Activated naive CD8-positive, alpha-beta T cell treated with anti-CD3 and anti-CD28 coated beads, Interleukin-2, amount 10 ng/mL, durations not matched to agents 7 days and 5 days (primary cell): ENCODE measurements at places on chromosomes 4 and X.
A peak's percentile ranks its signal among the peaks of the same experiment; 100 is the strongest.

DNA sequence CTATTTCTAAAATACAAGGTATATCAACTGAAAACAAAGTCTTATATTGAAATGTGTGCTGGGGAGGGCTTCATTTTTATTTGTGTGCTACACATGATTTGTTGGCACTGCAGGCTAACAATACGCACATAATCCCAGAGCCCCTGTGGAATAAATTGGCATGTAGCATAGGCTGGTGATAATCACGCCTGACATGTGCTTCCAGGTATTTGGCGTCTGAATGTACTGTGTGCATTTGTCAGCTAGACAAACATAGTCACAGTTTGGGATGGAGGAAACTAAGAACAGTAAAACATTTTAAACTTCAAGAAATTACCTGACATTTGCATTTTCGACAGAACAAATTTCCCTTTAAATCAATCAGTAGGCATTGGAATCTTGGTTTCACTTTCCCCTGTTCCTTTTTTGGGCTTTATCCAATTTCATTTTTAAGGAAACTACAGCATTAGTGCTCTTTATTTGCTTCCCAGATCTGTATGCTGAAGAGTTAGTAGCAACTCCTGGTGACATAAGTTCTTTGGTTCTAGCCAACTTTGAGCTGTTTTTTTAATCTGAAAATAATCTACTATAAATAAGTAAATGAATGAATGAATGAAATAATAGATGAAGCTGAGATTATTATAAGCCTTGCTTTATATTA is 472.3 kb downstream of the PDHA2 start:
- no peak for DNase-seq

DNA sequence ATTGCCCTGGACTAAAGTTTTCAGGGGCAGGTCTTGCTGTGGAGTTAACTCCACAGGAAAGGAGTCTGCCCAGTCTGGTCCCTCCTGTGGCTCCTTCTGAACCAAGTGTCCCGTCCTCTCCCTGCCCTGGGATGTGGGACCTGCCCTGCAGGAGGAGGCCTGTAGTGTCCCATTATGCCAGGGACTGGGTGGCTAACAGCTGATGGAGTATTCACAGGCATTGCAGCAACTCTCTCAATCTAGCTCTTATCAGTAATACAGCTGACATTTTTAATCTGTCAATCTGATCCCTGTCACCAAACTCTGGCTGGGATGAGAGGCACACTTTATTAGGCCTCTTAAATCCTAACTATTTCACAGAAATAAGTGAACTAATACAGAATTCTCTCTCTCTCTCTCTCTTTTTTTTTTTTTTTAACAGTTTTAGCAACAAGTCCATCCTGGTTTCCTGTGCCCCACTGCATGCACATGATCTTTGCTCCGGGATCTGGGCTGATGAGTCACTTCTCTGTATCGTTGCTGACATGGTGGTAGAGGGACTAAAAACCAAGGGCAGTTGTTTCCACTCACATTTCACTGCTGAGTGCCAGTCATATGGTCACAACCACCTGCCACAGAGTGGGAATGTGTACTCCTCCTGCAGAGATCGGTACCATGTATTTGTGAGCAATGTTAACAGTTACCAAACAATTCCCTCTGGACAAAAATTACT is 39.1 kb downstream of the HAND2 start:
- no peak for DNase-seq

- DNase-seq: no peak
These were observed 739.9 kb upstream of the AMOT start for GRCh38 chrX:113580486-113580885.

DNA sequence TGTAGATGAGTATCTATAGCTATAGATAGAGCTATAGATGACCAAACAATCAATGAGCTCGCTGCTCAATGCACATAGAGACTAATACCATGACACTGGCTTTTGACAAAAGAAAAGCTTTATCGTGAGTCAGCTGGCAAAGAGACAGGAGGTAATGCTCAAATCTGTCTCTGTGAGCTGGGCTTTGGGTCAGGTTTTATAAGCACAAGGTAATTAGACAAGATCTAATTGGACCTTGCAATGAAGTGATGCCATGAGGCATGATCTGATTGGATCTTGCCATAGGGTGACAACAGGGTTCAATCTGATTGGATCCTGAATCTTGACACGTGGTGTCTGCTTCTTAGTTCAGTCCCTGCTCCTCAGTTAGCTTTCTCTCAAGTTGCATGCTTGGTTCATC is 180.7 kb upstream of the MXRA5 start:
- DNase-seq: no peak

DNA sequence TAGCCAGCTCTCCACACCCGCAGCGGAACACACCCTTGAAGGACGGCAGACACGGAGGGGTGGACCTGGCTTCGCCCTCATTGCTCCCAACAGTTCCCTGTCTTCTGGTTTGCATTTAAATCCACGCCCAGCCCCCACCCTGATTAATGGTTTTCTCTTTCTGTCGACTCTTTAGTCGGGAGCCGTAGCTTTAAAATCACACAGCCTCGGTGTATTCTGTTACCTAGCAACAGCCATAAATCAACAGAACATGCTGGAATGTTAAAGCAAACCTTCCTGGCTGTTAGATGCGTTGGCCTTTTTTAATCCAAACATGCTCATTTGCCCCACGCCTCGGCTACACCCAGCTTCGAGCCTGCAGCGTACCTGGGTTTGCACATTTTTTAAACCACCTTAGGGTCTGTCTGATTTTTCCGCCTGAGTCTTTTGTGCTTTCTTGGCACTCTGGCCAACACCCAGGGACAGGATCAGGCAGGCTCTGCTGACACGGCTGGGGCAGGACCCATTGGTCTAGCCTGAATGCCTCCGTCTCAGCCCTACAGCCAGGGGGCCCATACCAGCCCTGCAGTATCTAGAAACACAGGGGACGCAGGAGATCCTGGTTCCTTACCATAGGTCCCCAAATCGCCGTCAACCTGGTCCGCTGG is 21.4 kb upstream of the PPP2R2C start:
- DNase-seq: no peak

DNA sequence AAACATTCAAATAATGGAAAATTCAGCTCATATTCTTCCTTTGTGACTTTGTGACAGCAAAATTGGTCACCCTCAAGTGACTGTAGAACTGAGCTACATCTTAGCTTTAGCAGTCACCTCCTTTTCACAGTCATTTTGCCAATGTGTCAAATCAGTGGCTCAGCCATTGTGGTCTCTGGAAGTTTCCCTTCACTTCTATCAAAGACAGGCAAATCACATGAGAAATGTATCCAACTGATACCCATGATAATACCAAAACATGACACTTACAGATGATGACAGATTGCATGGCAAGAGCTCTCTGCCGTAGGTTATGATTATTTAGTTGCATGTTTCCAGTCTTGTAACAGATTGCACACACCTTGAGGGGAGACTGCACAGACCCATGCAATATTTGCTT is 549.8 kb upstream of the MAGEB2 start:
- DNase-seq: no peak

- peak; percentile 61 for DNase-seq
These were observed 9.5 kb downstream of the AMBN start for GRCh38 chr4:70601422-70602039.

- DNase-seq: no peak
These were observed 643.9 kb downstream of the TRIML1 start for GRCh38 chr4:188783175-188783574.

DNA sequence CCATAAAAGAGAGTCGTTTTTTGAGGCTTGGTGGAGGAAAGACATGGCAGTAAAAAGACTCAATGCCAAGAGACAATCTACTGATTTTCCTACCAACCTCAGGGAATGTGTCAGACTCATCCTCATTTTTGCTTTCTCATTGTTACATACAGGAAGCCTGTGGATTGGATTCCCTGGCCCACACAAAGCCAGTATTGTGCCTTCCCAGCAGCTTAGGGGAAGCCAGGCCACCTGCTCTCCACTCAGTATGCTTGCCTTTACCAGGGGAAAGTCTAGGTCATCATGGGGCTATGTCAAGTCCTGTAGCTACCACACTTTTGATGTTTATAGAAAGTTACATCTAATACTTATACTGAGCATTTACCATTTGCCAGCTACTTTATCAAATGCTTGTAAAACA is 11.0 kb downstream of the BMX start:
- DNase-seq: no peak
